ENCODE measurements at places on chromosomes 1 and 21.

DNA sequence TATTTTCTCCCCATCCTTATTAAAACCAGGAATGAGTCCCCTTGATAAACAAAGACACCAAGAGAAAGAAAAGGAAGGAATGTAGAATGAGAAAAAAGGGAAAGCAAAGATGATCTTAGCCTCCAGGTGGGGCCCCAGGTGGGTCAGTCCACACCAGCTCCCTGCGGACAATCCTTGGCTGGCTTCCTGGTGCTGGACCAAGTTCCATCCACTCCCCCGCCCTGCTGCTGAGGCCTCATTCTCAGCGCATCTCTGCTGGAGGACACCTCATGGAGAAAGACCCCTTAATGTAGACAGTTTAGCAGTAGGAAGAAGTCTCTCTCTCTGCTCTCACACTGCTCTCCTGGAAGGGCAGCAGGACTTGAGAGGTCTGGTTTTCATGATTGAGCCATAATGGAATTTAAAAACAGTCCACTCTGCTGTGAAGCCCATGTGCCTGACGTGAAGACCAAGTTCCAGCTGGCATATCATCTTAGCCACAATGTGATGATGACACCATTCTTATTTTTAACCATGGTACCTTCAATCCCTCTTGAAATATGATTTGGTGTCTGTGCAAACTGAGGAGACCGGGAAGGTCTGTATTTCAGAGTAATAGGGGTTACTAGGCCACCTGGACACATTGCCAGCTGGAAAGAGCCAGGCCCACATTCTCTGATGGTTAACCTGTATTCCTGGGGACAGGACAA is 83.1 kb downstream of the WLS start:
- no peak for DNase-seq

GRCh38 chr1:212595229-212595628 is 13.3 kb upstream of the ATF3 start:
- no peak for DNase-seq

- DNase-seq: no peak
Measured at GRCh38 chr1:158686111-158687009, at the start of gene SPTA1. Gene SPTA1 (minus strand): TSS chr1:158686715. CDS start chr1:158686517, 198 bp downstream.

DNA sequence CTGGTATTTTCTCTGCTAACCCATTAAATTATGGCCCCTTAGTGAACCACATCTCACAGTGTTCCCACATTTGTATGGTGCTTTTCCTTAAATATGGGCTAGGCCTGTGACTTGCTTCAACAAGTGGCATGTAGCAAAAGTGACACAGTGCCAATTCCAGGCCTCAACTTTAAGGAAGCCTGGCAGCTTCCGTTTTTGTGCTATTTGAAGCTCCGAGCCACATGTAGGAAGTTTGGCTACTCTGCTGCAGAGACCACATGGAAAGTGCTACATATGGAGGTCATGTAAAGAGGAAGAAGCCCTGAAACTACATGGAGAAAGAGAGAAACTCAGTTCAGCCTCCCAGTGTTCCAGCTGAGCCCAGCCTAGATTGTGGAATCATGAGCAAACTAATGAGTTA is 28.5 kb upstream of the DR1 start:
- no peak for DNase-seq

DNA sequence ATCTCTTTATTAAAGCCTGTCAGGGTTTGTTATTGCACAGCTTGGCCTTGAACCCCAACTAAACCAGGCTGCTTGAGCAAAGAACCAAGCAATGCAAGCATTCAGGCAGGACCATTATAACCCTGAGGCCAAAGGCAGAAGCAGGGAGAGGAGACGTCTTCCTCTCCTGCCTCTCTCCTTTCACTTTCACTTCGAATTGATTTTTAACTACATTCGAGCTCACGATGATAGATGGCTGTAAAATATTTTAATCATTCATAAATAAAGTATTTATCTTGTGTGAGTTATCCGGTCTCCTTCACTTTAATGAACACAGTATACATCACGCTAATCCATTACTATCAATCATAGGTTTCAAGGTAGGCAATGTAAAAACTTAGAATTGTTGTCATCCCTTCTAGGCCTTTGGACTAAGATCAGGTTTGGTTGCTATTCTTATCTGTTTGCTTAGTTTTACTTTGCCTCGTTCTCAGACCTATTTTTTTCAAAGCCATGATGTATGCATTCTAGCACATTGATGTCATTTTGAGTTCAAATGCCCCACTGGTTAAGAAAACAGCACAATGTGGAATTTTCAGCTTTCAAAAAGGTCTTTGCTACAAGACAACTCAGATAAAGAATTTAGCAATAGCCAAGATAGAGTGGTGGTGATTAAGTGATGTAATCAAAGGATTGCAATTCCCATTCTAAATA is 480.2 kb upstream of the RUNX1 start:
- no peak for DNase-seq

- DNase-seq: no peak
Measured at GRCh38 chr1:67560580-67561255, 124.3 kb upstream of the GADD45A start.

GRCh38 chr1:35441926-35442579 is 115.2 kb downstream of the KIAA0319L start:
- no peak for DNase-seq

- no peak for DNase-seq
Measured at GRCh38 chr1:11072216-11072917, 12.5 kb upstream of the SRM start.

DNA sequence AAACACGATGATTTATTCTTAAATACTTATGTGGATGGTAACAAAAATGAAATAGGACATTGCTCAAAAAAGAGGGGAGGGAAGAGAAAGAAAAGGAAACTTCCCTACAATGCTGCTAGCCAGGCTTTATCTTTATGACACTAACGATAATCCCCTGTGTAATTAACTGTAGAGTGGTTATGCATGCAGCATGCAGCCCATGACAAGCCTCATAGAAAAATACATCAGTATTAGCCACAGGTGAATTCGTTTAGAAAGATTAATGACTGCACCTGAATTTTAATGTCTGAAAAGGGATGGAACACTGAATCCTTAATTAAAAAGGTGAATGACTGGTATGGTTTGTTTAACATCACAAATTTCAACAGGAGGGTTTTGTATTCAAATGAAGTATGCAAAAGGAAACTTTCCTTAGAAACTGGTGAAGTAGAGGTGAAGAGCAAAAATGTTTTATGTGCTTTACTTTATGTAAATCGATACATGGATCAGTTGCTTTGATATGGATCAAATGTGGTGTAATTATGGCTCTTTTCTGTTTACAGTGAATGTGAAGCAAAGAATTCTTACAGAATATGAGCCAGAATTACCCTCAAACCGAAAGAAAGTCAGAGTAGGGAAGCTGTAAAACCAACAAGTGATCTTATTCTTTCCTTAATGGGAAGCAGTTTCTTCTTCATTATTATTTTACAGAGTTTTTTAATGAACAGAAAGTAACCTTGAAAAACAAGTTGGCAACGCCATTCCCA is 569.6 kb upstream of the ADGRL2 start:
- no peak for DNase-seq

- peak; percentile 69 for DNase-seq
Measured at GRCh38 chr1:81799939-81800694, 617 bp upstream of the ADGRL2 start.

DNA sequence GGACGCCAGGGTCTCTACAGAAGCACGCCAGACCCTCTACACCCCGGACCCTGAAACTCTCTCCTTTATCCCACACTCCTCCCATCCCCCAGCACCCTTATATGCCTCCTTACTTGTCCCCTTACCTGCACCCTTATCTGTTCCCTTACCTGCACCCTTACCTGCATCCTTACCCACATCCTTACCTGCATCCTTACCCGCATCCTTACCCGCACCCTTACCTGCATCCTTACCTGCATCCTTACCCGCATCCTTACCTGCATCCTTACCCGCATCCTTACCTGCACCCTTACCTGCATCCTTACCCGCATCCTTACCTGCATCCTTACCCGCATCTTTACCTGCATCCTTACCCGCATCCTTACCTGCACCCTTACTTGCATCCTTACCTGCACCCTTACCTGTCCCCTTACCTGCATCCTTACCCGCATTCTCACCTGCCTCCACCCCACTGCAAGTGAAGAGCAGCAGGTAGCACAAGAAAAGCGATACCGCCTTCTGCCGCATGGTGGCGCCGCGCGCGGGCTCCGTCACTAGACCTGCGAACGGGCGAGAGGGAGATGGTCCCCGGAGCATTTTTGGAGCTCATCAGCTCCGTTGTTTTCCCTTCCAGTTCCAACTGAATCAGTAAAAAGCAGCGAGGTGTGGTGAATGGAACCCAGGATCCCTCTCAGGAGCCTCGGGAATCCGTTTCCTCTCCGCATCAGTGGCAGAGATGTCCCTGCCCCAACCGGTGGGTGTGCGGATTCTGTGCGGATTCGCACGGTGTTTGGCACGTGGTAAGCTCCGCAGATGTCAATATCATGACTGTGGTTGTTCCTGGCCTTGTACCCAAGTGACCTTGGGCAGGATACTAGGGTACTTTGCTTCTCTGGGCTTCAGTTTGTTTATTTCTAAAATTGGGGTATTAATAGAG is 2.9 kb downstream of the IFI6 start:
- peak; percentile 74 for DNase-seq

GRCh38 chr1:165539306-165539705 is 4.5 kb upstream of the LRRC52 start:
- DNase-seq: no peak

- DNase-seq: no peak
Measured at GRCh38 chr21:26800001-26800400, 45.2 kb downstream of the ADAMTS1 start.

- no peak for DNase-seq
Measured at GRCh38 chr1:84367219-84367618, 31.1 kb upstream of the DNASE2B start.

- no peak for DNase-seq
Measured at GRCh38 chr1:79711001-79711431, 704.5 kb upstream of the ADGRL4 start.

GRCh38 chr21:26977746-26978145 is 10.9 kb upstream of the ADAMTS5 start:
- DNase-seq: no peak

DNA sequence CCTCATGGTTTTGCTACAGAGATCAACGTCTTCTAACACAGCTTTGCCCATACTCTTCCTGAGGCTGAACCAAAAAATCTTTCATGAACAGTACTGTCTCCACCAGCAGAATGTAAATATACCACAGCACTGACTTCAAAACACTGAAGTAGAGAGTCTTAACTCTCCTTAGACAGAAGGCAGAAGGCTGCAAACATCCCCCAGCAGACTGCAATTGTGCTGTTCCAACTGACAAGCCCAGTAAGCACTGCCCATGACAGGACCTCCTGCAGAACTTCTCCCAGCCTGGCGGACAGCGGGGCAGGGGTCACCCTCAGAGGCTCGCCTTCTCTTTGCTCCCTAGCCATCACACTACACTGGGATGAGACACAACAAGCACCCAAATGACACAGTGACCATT is 218.7 kb downstream of the RERE start:
- DNase-seq: no peak

GRCh38 chr1:35605867-35606182 is 32.7 kb downstream of the TFAP2E start:
- DNase-seq: no peak

DNA sequence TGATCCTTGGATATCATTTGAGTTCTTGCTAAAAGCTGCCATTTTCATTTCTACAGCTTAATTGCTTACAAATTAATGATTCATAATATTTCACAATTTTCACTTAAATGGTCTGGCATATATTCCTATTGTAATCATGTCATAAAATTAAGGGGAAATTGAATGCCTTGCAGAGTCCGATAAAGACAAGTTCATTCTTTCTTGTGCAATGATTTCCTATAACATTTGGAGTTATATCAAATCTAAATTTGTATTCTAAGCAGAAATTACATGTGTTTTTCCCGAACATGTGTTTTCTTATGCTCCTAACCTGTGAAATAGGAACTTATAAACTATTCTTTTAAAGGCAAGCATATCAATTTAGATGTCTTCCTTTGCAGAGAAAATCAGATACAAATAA is 118.3 kb upstream of the CYYR1 start:
- no peak for DNase-seq

DNA sequence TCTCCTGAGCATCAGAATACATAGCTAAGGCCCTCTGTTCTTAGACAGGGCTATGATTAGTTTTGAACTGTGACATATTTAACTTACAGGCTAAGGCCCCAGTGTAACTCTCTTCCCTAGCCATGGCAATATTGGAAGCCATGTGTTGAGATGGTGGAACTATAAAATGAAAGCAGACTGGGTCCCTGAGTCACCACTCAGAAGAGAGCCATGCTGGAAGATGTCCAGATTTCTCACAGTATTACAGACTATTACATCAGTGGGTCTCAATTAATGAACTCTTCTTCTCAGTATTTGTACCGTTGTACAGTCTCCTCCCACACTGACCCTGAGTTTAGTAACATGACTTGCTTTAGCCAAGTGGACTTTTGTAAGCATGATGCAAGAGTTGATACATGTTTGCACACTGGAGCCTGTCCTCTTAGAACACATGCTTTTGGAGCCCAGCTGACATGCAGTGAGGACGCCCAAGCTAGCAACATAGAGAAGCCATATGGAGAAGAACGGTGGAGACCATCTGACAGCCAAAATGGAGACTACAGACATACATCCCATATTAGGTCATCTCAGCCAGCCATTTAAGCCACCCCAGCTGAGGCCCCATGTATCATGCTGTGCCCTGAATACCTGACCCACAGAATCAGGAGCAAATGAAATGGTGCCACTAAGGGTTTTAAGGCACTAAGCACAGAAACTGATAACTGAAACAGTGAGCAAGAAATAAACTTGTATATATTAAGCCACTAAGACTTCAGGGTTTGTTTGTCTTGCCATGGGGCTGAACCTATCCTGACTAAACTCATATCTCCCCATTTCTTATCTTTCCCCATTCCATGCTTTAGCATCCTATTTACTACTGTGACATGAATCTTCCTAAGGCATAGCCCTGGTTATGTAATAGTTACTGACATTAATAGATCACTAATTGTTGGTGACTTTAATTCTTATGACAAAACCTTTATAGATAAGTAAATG is 24.4 kb downstream of the TBX15 start:
- no peak for DNase-seq

DNA sequence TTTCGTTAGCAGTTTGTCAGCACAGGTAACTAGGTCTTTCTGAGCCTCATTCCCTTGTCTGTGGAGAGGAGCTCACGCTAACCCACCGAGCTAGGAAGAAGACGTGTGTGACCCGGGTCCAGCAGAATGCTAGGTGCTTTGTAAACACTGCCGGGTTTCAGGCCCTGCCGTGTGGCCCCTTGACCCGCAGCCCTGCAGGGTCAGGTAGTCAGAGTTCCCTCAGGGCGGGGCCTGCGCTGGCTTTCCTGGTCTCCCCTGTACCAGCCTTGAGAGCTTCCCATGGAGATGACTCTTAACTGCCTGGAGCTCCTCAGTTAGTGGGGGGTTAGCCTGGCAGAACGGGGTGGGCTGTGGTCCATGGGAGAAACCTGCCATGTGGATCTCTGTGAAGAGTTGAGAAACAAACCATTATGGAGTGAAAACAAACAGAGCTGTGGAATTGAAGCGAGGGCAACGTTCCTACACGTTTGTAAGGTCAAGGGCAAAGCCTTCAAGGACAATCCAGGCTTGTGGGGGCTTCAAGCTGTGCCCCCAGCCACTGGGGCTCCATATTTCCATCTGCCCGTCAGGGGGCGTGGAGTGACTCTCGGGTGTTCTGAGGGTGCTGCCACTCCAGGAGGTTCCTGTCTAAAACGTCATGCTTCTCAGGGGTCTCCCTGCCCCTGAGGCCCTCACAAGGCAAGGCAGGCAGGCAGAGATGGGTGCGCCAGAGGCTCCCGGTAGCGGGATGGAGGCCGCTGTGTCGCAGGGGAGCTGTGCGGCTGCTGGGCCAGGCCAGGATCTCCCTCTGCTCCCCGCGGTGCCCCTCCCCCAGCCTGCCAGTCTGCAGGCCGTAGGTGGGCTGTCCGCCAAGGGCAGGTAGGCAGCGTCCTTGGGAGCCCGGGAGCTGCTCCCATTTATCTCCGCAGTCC is 23.8 kb downstream of the LHX4 start:
- no peak for DNase-seq

Measured in right renal pelvis (tissue), 4 donors.